Upper lobe of right lung (tissue), 1 donor: ENCODE measurements at places on chromosomes 5 and 9. TPM values are rescaled to one million over a fixed set of nuclear protein-coding genes. Genes with fewer than 3 reads are reported as not detected.

The SLC6A7 gene
- total RNA-seq = not detected

The TNC gene
- 52.9 TPM for total RNA-seq

The SKIC3 gene
- 68.7 TPM for total RNA-seq

The DOLPP1 gene
- total RNA-seq = 13.2 TPM

The TBC1D2 gene
- 71.8 TPM for total RNA-seq

The IFNA13 gene
- total RNA-seq = not detected

The CDHR2 gene
- total RNA-seq = 0.35 TPM

The TTC23L gene
- total RNA-seq = 0.20 TPM

The TLX3 gene
- not detected for total RNA-seq

DNA sequence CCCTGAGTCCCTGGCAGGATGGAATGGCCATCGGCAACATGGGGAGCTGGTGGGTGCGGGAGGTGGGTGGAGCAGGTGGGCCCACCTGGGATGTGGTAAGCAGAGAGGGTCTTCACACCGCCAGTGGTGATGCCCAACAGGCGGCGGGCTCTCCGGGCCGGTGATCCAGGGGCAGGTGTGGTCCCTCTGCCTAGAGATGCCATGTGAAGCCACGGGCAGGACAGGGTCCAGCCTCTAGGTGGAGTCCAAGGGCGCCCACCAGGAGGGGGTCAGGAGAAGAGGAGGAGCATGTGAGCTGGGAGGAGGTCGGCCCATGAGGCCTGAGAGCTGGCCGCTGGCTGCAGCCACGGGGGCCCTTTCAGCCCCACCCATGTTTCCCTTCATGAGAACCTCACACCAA lies 221.1 kb downstream of the FANCC start:
- peak overlapping the region; percentile 36 for H3K27ac ChIP-seq
- H3K4me1 ChIP-seq = peaks cover 38% of the 10 kb centered on the region
- no peak overlapping the region for H3K4me3 ChIP-seq
- peaks cover 8% of the 10 kb centered on the region for H3K36me3 ChIP-seq

DNA sequence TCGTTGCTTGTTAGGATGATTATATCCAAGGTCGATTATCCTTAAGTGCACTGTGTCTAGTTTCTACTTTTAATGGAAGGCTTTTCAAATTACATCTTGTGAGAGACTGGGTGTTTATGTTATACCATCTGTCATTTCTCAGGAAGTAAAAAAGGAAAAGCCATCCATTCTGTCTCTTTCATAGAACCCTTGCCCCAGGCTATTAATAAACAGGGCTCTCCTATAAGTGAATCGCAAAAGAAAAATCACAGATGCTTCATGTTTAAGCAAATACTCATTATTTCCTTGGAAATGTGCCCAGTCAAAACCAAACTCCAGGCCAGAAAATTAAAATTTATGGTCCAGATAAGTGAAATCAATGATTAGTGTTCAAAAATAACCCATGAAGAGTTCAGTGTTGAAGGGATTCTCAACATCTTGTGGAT lies 58.1 kb downstream of the STARD4 start:
- no peaks in the 10 kb centered on the region for H3K36me3 ChIP-seq
- H3K27ac ChIP-seq = no peak overlapping the region
- H3K4me3 ChIP-seq = no peak overlapping the region
- no peaks in the 10 kb centered on the region for H3K27me3 ChIP-seq

DNA sequence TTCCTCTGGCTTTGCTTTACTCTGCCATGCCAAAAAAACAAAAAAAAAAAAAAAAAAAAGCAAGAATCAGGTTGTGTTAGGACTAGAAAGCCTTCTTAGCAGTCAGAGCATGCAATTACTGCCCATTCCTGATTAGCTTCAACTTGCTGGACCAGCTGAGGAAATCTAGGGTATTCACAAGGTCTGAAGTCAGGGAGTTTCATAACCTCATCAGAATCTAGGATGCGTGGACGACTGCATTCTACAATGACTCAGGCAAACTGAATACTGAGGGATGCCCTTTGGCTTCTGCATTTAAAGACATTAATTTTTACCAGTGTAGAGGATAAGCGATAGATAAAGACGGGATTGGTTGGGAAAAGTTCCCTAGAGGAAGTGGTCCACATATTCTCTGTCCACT lies 39.2 kb upstream of the SHOC1 start:
- no peak overlapping the region for H3K4me3 ChIP-seq
- no peak for DNase-seq
- H3K36me3 ChIP-seq = no peaks in the 10 kb centered on the region
- no peak overlapping the region for H3K27ac ChIP-seq
- no peaks in the 10 kb centered on the region for H3K4me1 ChIP-seq

GRCh38 chr9:93090091-93090655 lies 5.8 kb upstream of the CARD19 start:
- peaks cover 25% of the 10 kb centered on the region for H3K4me1 ChIP-seq
- H3K4me3 ChIP-seq = no peak overlapping the region
- H3K36me3 ChIP-seq = no peaks in the 10 kb centered on the region
- H3K27ac ChIP-seq = no peak overlapping the region
- DNase-seq = peak; percentile 3

- no peaks in the 10 kb centered on the region for H3K36me3 ChIP-seq
- no peak overlapping the region for H3K4me3 ChIP-seq
- H3K27ac ChIP-seq = no peak overlapping the region
Measured at GRCh38 chr5:180390441-180391190, 37.5 kb upstream of the GFPT2 start.

GRCh38 chr5:65555287-65555686 lies 7.7 kb downstream of the CENPK start:
- DNase-seq = no peak
- H3K27ac ChIP-seq = no peak overlapping the region
- H3K4me3 ChIP-seq = no peak overlapping the region
- H3K36me3 ChIP-seq = no peaks in the 10 kb centered on the region
- H3K27me3 ChIP-seq = no peaks in the 10 kb centered on the region

GRCh38 chr5:20105915-20106314 lies 117.9 kb upstream of the CDH18 start:
- no peak overlapping the region for H3K4me3 ChIP-seq
- no peaks in the 10 kb centered on the region for H3K27me3 ChIP-seq
- no peak for DNase-seq
- no peaks in the 10 kb centered on the region for H3K4me1 ChIP-seq
- no peaks in the 10 kb centered on the region for H3K36me3 ChIP-seq
- no peak overlapping the region for H3K27ac ChIP-seq

DNA sequence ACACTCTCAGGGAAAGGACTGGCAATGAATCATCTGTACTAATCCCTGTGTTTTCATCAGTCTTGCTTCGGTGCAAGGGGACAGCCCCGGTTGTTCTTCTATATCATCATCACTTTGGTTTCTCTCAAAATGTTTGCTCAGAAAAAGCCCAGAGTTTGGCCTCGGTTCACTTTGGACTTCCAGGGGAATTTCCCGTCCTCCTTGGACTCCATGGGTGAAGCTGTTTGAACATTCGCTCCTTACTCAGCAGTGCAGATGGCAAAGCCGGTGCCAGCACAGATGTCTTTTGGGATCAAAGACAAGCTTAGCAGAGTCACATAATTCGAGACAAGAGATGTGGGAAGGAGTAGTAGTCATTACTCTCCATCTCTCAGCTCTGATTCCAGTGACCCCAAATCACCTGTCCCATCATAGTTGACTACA lies 69.8 kb upstream of the TNFSF8 start:
- H3K4me3 ChIP-seq = no peak overlapping the region
- H3K36me3 ChIP-seq = no peaks in the 10 kb centered on the region
- H3K27ac ChIP-seq = no peak overlapping the region
- no peak for DNase-seq
- no peaks in the 10 kb centered on the region for H3K27me3 ChIP-seq

- no peaks in the 10 kb centered on the region for H3K4me1 ChIP-seq
- no peaks in the 10 kb centered on the region for H3K36me3 ChIP-seq
- H3K27ac ChIP-seq = no peak overlapping the region
Measured at GRCh38 chr5:89556215-89556913, 673.4 kb upstream of the MEF2C start.

DNA sequence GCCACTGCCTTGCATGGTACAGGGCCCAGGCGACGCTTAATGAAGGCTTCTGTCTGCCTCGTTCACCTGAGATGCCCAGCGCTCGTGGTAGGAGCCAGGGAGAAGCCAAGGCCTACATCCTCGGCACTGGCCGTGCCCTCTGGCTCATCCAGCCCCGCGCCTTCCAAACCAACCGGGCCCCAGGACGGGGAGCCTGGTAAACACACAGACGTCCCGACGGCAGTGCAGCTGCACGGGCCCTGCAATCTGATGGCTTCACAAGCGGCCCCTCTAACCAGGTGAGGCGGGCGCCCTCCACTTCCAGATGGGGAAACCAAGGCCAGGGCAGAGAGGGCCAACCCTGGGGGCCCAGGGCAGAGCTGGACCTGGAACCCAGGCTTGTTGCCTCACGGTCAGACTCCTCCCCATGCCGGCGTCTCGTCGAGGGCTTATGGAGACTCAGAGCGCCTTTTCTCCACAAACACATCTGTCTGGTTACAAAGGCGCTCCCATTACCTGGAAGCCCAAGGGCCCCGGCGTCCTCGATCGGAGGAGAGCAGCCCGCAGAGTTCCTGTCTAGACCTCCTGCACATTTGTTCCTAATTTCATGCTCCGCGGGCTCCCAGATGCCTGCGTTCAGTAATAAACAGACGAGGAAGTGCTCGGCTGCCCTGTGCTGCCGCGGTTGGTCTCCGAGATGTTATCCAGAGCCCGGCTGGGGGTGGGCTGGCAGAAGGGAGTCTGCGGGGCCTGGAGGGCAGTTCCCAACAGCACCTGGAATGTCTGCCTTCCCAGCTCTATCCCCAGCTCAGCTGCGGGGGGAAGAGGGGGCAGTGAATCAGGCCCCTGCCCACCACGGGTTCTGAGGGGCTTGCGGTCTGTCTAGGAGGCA lies 23.5 kb downstream of the FAM163B start:
- no peak overlapping the region for H3K4me3 ChIP-seq
- H3K27ac ChIP-seq = no peak overlapping the region
- no peaks in the 10 kb centered on the region for H3K36me3 ChIP-seq
- H3K4me1 ChIP-seq = peaks cover 20% of the 10 kb centered on the region
- H3K27me3 ChIP-seq = peaks cover 27% of the 10 kb centered on the region

- no peak overlapping the region for H3K27ac ChIP-seq
- H3K4me1 ChIP-seq = no peaks in the 10 kb centered on the region
- H3K36me3 ChIP-seq = no peaks in the 10 kb centered on the region
- H3K27me3 ChIP-seq = no peaks in the 10 kb centered on the region
Measured at GRCh38 chr5:64514612-64515011, 8.8 kb downstream of the RGS7BP start.

GRCh38 chr5:173923218-173924095 lies 35.3 kb downstream of the CPEB4 start:
- H3K4me3 ChIP-seq = no peak overlapping the region
- no peaks in the 10 kb centered on the region for H3K27me3 ChIP-seq
- H3K4me1 ChIP-seq = peaks cover 75% of the 10 kb centered on the region
- no peak for DNase-seq
- H3K36me3 ChIP-seq = no peaks in the 10 kb centered on the region
- peak overlapping the region; percentile 40 for H3K27ac ChIP-seq

GRCh38 chr5:138961221-138961620 lies 86.1 kb upstream of the LRRTM2 start:
- no peaks in the 10 kb centered on the region for H3K36me3 ChIP-seq
- peak; percentile 11 for DNase-seq
- no peak overlapping the region for H3K4me3 ChIP-seq
- H3K4me1 ChIP-seq = no peaks in the 10 kb centered on the region
- no peak overlapping the region for H3K27ac ChIP-seq
- no peaks in the 10 kb centered on the region for H3K27me3 ChIP-seq
